NCI-H187 (cell line): ENCODE measurements at places on chromosomes 12 and 14.

DNA sequence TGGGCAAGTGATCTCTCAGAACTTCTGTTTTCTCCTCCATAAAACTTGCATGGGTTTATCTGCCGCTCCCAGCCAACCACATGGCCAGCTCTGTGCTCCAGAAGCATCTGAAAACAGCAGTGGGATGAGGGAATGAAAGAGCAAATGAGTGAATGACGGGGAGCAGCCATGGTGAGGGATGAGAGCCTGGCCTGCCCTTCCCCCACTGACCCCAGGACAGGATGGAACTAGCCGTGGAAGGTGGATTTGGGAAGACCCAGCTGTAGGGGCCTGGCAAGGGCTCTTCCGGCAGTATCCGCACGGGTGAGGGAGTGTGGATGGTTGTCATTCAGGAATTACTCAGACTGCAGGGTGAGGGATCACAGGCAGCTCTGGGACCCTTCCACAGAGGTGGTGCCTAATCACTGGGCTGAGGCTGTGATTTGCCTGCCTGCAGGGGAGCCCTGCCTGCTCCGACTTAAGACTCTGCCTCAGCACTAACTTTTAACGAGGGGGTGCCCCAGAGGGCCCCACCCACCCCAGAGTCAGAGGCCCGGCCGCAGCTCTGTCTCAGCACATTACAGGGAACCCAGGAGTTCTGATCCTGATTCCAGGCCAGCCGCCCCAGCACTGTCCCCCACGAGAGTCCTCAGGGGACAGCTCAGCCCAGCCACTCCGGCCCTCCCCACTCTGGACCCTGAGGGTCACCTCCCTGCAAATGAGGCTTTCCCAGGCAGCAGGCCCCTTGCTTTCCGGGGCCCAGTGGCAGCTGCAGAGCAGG lies 136.8 kb upstream of the C14orf180 start:
- DNase-seq, result no peak

DNA sequence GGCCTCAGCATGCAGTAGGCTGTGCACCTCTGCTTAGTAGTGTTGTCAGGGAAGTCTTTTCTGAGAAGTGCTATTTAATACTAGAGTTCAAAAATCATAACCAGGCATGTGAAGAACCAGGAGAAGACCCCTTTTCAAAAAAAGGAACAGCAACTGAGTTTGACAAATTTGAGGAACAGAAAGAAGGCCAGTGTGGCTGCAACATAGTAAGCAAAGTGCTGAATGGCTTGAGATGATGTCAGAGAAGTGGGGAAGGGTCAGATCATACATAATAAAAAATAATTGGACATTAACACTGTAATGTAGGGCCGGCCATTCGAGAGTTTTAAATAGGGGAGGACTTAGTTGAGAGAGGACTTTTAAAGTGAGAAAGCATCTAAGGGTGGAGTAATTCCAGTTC lies 11.1 kb upstream of the CNTN1 start:
- no peak for DNase-seq

DNA sequence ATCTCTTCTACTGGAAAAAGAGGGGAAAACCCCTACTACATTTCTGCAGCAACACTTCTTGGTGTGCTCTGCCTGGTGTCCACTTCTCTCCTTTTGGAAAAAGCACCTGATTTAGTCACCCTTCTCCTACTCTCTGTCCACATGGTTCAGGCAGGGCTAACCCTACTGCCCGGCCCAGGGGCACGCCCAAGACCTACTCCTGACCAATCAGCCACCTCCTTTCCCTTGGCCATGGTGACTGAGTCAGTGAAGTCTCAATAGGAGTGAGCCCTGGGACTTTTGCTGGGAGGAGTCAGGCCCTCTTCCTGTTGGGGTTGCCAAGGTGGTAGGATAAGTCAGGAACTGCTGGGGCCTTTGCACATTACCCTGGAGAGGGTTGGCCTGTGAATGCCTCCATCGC lies 52.5 kb upstream of the MYL2 start:
- DNase-seq, result no peak

- no peak for DNase-seq
Observed at GRCh38 chr12:95648990-95649791, 97.9 kb upstream of the USP44 start.

DNA sequence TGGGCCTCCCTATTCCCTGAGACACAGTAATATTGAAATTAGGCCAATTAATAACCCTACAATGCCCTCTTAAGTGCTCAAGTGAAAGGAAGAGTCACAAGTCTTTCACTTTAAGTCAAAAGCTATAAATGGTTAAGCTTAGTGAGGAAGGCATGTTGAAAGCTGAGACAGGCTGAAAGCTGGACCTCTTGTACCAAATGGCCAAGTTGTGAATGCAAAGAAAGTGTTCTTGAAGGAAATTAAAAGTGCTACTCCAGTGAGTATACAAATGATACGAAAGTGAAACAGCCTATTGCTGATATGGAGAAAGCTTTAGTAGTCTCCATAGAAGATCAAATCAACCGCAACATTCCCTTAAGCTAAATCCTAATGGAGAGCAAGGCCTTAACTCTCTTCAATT lies 140.8 kb downstream of the PTCSC3 start:
- DNase-seq, result no peak

GRCh38 chr14:101463566-101464171 lies 97.6 kb upstream of the DIO3 start:
- DNase-seq, result no peak

GRCh38 chr12:46915836-46916235 lies 90.0 kb upstream of the SLC38A4 start:
- DNase-seq, result no peak

- no peak for DNase-seq
Observed at GRCh38 chr14:50230701-50231474, 490 bp downstream of the SOS2 start.

- DNase-seq, result no peak
Observed at GRCh38 chr12:48972952-48973483, 1.5 kb upstream of the WNT10B start.

DNA sequence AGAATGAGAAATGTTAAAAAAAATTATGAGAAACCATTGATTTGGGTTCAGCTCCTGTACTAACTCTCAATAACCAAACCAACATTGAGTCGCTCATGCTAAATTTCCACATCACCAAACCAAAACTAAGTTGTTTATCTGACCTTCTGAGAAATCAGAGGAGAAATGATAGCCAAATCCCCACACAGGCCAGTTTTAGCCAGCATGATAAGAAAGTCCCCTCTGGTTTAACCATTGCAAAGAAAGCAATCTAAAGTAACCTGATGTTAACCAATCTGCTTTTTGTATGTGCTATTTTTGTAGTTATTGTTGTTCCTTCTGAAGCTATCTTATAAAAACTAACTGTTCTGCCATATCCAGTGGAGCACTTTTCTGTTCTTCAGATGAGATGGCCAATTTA lies 599.7 kb downstream of the SLC16A7 start:
- no peak for DNase-seq

DNA sequence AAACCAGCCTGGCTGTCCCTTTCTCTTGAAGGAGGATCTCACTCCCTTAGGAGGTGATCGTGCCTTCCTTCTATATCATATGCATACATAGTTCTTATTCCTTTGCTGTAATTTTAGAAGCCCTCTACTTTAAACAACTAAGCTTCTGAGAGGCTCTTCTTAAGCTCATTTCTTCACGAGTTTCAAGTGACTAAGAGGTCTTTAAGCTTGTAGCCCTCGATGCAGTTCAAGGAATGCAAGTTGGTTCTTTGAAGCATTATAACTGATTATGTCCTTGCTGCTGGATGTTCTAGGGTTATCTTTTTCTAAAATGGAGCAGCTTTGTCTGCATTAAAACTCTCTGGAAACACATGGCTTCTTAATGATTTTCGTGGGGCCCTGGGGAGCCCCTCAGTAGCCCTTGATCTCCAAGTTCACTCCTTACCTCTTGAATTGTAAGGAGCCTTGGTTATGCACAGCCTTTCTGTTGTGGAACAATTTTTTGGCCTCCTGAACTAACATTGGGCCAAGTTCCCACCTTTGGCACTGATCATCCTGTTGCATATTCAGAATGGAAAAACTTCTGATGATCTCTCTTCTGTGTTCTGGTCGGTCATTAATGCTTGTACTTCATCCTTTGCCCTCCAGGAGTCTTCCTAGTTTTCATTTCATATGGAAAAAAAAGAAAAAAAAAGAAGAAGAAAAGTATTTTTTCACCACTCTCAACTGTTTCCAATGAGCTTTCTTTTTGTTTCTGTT lies 12.6 kb downstream of the RASSF8 start:
- DNase-seq, result no peak

DNA sequence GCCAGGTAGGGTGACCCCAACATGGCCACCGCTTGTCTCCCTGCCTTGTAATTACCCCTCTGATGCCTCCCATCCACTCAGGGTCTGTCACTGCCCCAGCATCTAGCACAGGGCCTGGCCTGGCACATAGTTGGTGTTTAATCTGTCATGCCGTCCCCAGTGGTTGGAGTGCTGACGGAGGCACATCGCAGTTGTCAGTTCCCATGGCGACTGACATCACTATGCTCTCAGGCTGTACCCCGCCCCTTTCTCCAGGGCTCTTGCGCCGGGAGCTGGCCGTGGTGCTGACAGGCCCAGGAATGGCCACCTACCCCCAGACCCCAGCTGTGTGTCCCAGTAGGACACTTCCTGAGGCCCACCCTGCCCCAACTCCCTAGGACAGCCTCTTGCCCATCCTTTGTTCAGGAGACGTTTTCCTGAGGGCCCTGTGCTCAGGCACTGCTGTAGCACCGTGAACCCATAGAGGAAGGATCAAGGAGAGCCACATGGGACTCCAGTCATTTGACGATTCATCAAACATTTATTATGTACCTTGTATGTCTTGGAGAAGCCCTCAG lies 23.0 kb downstream of the FAM222A start:
- DNase-seq, result no peak

DNA sequence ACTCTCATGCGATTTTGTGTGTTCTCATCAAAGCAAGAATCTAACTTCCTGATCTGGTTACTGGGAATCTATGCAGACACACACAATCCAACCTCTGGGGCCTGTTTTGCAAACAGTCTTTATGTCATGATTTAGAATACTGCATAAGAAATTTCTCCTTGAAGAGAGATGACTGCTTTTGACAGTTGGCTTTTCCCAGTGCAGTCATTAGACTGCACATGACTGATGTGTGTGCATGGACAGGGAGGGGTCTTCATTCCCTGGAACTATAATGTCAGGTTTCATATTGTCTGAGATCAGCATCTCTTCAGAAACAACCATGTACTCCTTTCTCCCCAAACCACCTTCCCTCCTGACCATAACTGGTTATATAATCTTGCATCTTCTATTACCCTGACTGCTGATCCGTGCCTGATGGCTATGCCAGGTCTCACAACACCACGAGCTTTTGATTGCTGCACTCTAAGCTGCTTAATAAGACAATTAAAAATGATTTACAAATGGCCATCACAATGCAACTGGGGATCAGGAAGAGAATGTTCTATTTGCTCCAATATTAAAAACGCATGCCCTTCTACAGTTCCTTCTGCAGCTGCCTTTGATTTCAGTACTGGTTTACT lies 995.4 kb downstream of the NRXN3 start:
- DNase-seq, result no peak

GRCh38 chr12:3871356-3871755 lies 1.8 kb downstream of the PARP11 start:
- no peak for DNase-seq

- no peak for DNase-seq
Observed at GRCh38 chr12:52977170-52977569, 28.3 kb downstream of the KRT18 start.

DNA sequence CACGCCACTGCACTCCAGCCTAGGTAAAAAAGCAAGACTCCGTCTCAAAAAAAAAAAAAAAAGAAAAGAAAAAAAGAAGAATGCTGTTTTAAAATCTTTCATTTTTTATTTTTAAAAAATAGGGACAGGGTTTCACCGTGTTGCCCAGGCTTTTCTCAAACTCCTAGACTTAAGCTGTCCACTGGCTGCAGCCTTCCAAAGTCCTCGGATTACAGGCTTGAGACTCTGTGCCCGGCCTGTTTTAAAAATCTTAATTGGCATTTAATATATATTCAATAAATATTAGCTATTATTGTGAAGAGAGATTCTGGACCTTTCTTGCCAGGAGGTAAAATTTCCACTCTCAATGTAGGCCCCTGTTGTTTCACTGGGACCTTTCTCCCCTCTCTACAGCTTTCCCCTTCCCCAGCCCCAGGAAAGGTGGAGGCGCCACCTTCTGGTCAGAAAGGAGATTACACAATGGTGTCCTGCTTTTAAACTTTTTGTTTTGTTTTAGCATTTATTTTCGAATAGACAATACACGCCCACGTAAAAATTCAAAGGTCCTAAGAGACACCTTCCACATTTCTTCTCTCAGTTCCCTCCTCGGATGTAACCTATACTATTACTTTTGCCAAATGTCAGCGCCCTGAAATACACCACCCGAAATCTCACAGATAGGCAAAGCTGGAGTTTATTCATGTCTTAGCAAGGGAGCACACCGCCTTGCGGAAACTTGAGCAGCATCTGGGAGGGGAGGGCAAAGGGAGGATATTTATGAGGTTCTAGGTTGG lies 23.8 kb upstream of the PHC1 start:
- DNase-seq, result no peak

DNA sequence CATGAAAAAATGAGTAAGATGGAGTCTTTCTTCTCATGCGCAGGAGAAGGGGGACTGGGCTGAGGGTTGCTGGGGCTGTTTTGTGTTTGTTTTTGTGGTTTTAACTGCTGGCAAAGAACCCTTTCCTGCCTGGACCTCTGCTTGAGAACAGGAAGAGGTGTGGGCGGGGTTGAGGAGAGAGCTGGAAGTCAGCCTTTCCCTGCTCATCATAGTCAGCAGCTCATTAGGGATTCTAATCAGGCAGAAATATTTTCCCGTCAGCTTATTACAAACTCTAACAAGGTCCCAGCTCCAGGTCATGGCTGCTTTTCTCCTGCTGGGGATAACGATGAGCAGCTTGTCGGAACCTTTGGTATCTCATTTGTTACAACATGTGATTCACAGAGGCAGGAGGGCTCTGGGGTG lies 185.0 kb upstream of the NRXN3 start:
- no peak for DNase-seq

- DNase-seq, result no peak
Observed at GRCh38 chr12:102542816-102543440, 62.6 kb upstream of the IGF1 start.

DNA sequence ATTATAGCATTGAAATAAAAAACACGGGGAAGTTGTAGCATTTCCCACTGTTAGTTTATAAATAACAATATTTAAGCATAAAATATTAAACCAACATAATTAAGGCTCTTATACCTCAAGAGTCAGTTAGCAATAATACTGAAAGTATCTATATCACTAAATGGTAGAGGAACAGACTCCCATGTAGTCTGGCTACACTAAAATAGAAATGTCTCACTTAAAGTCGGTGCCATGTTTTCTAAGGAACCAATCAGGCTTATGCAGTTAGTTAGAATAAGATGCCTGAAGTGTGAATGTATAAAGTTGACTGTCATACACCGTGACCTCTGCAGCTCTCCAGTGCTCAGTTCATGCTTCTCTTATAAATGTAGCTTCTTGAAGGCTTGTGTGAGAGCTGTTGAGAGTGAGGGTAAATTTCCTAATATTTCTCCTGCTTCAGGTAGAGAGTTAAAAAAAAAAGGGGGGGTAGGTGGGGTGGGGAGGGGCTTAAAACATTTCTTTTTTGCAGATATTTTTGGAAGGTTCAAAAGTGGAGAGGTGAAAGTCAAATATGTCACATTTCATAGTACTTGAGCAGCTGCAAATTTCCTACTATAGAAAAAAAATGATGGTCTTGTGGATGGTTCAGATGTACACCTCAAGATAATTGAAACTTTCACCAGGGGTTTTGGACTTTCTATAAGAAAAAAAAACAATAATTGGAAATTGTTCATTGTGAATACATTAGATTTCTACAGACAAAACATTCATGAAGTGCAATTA lies 64.5 kb downstream of the PTCSC3 start:
- DNase-seq, result no peak
